Cerebellar nuclear complex (tissue), 1 donor: ENCODE measurements at places on chromosomes 13 and 19.

GRCh38 chr19:56508290-56508778 lies 679 bp downstream of the ZNF471 start:
- no peak for DNase-seq

- DNase-seq: no peak
Observed at GRCh38 chr19:52415711-52416110, 13.2 kb upstream of the ZNF534 start.

DNA sequence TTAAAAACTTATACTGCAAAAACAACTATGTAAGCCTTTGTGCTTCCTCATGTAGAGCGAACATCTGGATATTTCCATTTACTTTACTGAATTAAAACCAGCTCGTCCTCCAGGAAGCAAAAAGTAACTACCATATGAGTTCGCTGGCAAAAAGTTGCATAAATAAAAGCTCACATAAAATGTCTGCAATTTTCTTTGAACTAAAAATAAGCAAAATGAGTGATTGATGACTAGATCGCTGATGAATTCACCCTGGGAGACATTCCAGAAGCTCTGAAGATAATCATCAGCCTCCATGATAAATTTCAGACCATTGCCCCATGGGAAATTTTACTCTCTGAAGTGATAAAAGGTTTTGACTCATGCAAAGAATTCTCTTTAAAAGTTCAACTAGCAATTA lies 67.3 kb upstream of the SACS start:
- DNase-seq: no peak

DNA sequence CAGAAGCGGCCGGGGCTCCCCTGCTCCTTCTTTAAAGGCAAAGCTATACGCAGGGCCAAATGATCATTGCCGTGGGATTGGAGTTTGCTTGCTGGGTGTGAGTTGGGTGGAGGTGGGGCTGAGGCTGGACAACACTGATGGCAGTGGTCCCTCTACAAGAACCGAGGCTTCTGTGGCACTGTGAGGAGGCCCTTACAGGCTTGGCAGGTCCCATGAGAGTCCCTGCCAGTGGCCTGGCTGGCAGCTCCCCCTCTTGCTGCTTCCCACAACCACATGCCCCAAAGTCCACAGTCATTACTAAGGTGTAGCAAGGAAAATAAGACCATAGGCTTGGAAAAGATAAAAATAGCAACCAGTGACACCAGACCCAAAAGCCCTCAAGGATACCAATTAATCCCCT lies 98.4 kb downstream of the ANKRD10 start:
- no peak for DNase-seq

DNA sequence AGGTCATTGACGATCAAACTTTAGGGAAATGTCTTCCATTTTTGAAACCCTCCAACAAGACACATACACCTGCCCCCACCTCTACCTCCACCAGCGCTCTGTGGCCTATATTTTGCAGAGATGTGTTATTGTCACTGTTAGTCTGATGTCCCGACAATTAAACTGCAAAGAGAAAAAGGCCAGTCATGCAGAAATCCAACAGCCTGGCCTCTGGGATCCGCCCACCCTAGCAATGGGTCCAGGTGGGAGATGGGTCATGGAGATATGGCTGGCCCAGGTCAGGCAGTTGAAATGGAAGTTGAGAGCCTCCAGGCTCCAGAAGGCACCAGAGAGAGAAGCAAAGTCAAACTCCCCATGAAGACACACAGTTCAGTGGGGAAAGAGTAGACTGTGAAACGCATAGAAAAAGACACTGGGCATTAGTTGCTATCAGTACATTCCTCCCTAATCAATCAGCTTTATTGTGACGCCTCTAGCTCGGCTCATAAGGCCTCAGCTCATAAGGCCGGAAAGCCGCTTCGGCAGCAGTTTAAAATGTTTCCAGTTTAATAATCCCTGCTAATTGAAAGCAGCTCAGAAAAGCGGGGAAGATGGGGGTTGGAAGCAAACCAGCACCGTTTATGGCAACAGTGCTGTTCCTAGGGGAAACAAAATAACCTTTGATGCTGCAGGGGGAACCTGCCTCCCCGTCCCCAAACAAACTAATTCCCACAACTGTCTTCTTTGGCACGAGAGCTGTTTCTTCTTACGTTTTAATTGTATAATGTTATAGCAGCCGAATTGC lies 239.7 kb upstream of the ZNF507 start:
- DNase-seq: no peak

DNA sequence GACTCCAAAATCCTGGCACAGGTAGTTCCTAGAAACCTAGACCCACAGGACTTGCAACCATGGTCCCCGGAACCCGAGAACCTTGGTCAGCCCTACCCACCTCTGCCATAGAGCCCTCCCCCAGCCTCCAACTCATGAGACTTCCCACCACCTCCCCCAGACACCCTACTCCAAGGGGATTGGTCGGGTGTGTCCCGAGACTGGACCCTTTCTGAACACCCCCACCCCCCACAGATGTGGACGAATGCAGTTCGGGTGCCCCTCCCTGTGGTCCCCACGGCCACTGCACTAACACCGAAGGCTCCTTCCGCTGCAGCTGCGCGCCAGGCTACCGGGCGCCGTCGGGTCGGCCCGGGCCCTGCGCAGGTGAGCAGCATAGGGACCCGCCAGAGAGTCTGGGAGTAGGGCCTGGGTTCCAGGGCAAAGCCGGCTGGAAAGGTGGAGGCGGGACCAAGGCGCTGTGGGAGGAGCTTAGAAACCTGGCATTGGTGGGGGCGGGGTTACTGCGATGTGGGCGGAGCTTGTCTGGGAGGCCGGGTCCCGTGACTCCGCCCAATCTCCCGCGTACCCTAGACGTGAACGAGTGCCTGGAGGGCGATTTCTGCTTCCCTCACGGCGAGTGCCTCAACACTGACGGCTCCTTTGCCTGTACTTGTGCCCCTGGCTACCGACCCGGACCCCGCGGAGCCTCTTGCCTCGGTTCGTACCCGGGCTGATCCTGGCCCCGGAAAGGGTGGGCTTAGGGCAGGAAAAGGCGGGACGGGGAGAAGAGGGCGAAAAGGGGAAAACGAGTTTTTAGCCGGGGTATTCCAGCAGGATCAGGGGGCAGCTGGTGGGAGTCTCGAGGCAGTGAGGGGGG lies 11.9 kb downstream of the LTBP4 start:
- DNase-seq: no peak

DNA sequence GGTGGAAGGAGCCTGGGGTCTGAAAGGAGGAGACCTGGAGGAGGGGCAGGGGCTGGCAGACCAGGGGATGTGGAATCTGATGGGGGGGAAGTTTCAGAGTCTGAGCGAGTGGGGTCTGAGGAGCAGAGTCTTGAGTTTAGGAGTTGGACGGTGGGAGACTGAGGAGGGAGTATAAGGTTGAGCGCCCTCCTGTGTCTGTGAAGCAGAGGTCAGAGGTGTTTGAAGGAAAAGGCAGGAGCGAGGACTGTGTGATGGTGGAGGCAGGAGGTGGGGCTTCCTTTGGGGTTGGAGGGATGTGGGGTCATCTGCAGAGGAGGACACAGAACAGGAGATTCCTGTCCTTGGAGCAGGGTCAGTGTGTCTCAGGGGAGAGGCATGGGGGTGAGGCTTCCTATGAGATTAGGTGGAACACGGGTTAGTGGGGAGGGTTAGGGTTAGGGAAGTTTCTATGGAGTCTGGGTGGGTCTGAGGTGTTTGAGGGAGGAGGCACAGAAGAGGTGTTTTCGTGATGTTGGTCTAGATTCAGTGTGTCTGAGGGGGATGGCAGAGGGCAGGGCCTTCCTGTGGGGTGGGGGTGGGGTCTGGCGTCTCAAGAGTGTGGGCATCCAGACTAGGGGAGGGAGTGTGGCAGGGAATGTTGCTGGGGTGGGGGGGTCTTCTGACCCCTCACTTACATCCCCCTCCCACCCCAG lies 8.3 kb downstream of the RYR1 start:
- no peak for DNase-seq

DNA sequence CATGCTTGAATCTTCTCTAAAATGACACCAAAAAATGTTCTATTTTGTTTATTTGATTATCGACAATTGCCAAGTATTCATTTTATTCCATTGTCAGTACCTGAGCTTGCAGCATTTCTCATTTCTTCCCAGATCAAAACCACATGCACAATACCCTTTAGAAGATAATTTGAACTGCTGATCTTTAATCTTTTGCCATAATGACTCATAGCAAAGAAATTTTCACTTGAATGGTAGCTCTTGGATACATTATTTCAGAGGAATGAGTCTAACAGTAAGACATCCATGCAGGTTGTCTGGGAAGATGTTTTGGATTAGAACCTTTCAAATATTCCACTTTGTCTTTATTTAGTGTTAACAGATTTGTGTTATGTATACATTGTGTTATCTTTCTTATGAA lies 42.0 kb upstream of the RXFP2 start:
- no peak for DNase-seq

DNA sequence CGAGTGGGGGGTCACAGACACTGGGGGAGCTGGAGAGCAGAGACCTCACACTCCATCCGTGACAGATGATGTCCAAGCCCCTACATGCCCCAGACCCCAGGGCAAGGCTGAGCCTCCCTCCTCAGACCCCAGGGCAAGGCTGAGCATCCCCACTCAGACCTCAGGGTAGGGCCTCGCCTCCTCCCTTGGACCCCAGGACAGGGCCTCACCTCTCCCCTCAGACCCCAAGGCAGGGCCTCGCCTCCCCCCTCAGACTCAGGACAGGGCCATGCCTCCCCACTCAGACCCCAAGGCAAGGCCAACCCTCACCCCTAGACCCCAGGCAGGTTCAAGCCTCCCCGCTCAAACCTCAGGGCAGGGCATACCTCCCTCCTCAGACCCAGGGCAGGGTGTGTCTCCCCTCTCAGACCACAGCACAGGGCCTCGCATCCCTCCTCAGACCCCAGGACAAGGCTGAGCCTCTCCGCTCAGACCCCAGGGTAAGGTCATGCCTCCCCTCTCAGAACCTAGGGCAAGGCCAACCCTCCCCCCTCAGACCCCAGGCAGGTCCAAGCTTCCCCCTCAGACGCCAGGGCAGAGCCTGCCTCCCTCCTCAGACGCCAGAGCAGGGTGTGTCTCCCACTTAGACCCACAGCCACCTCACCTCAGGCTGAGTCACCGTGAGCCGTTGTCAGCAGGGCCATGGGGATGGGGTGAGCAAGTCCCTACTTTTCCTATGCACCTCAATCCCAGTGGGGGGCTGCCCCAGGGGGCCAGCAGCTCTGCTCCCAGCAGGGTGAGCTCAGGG lies 1.7 kb upstream of the S1PR4 start:
- DNase-seq: no peak

GRCh38 chr13:49874430-49874829 lies 61.7 kb downstream of the SPRYD7 start:
- no peak for DNase-seq

GRCh38 chr13:42561752-42562467 lies 12.0 kb upstream of the TNFSF11 start:
- no peak for DNase-seq

DNA sequence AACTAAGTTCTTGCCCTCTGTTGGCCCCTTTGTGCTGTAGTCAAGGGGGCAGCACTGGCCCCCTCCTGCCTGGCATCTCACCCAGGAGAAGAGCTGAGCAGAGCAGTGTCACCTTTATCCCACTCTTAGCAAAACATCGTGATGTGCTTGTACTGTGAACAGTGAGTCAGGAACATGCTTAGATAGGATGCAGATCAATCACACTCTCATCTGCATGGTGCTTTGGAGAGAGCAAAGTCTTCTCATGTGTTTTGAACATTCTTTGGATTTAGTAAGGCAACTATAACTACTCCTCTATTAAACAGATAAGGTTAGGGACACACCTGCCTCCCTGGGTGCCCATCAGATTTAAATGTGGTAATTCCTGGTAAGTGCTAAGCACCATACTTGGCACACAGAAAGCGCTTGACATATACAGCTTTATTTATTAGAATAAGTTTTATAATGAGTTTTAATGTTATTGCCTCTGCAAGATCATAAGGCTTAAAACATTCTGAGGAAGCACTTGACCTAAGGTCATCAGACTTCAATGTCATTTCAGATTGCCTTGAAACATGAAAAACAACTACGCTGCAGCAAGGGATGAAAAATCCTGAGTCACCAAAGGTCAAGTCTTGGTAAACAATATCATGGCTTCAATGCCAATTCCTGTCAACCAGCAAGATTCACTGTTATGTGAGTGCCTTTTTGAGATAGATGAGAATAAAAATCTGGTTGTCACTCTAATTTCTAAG lies 82.4 kb upstream of the IRS2 start:
- no peak for DNase-seq

GRCh38 chr19:44782729-44783128 lies 5.0 kb downstream of the CBLC start:
- no peak for DNase-seq

DNA sequence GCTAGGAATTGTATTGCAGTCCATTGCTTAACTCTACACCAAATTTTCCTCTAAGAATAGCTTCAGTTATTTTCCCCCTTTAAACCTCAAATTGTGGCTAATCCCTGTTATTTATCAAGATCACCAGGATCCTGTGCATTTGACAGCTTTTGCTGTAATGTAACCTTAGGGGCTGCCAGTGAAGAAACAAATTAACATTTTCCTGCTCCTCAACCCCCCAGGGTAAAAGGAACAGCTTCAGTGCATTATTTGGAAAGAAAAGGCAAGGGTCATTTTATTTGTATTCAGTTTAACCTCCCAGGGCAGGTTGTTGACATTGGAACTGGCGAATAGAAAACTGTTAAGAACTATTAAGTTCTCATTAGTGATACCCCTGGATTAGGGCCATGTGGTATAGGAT lies 57.0 kb downstream of the PCDH20 start:
- no peak for DNase-seq

- DNase-seq: no peak
Observed at GRCh38 chr19:799076-799881, 2.0 kb downstream of the PTBP1 start.

GRCh38 chr19:43553656-43554055 lies 20.7 kb downstream of the ZNF575 start:
- DNase-seq: no peak

DNA sequence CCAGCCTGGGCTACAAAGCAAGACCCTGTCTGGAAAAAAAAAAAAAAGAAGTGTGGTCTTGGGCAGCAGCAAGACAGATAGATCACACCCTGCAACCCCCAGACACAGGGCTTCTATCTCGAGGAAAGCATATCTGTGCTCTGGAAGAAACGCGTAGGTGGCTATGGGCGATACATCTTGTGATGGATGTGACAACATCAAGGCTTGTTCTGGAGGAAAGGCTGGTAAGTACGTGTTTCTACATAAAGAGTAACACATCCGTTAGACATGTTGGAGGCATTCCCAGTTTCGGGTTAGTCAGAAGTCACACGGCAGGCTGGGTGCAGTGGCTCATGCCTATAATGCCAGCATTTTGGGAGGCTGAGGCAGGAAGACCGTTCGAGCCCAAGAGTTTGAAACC lies 6.6 kb upstream of the DHDH start:
- no peak for DNase-seq
